ENCODE measurements at places on chromosomes 11 and 22.

DNA sequence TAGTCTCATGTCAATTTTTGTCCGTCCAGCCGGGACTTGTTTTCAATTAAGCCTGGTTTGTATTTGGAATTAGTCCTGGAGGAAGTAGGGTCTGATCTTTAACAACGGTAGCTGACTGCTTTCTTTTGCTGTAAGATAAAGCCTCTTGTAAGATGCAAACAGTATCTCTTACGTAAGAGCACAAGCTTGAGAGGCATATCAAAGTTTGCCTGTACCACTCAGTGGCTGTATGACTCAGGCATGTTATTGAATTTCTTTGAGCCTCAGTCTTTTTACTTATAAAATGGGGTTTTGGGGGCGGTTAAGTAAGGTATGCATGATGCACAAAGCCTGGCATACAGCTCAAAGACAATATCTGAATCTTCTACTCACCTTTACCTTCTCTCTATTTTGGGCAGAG, 198.4 kb upstream of the NARS2 start:
- DNase-seq = no peak

- no peak for DNase-seq
Measured at GRCh38 chr22:44184006-44184405, 3.3 kb downstream of the PARVG start.

DNA sequence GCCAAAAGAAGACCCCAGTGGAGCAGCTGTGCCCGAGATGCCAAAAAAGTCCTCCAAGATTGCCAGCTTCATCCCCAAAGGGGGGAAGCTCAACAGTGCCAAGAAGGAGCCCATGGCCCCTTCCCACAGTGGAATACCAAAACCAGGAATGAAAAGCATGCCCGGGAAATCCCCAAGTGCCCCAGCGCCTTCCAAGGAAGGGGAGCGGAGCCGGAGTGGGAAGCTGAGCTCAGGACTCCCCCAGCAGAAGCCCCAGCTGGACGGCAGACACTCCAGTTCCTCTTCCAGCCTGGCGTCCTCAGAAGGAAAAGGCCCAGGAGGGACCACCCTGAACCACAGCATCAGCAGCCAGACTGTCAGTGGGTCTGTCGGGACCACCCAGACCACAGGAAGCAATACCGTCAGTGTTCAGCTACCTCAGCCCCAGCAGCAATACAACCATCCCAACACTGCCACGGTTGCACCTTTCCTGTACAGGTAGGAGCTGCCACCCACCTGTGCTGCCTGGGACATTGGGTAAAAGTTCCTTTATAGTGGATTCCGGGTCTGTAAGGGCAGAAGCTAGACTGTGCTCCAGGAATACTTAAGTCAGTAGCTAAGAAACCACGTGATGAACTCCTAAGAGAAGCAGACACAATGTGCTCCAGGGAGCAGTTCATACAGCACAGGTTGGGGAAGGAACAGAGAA, 221.3 kb downstream of the NAV2 start:
- no peak for DNase-seq

GRCh38 chr11:12834166-12834565, 159.9 kb downstream of the TEAD1 start:
- no peak for DNase-seq

DNA sequence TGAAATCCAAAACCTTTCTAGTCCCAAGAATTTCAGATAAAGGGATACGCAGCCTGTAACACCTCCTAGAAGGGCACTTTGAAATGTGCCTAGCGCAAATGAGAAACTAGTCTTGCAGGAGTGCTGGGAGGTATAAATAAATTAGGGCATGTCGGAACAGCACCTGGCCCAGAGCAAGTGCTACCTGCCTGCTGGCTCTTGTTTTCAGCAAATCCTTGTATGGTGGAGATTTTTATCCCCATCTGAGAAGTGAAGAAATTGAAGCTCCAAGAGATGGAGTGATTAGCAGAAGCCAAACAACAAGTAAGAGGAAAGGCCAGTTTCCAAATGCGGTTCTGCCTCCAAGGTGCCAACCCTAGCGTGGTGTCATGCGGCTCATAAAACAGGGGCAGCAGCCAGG, 36.7 kb upstream of the TFIP11 start:
- DNase-seq = no peak

- no peak for DNase-seq
Measured at GRCh38 chr11:60345489-60345888, 18.4 kb downstream of the MS4A6E start.

GRCh38 chr22:35914665-35915476, 113.8 kb downstream of the RBFOX2 start:
- DNase-seq = peak; percentile 53

- DNase-seq = no peak
Measured at GRCh38 chr11:4203603-4204360, 109.2 kb downstream of the RRM1 start.

GRCh38 chr22:20156611-20157429, 6.0 kb upstream of the CCDC188 start:
- peak; percentile 64 for DNase-seq

DNA sequence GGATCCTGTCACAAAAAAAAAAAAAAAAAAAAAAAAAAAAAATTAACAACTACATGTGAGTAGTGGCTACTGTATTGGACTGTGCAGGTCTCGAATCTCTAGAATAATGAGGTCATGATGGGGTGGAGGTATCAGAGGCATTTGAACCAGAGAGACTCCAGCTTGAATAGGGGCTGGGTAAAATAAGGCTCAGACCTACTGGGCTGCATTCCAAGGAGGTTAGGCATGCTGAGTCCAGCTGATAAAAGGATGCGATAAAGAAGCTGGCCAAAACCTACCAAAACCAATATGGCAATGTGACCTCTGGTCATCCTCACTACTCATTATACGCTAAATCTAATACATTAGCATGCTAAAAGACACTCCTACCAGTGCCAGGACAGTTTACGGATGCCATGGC, 5.9 kb upstream of the PACSIN3 start:
- no peak for DNase-seq

Data from CD14-positive monocyte (primary cell).